ENCODE measurements at places on chromosomes 12 and 14.

DNA sequence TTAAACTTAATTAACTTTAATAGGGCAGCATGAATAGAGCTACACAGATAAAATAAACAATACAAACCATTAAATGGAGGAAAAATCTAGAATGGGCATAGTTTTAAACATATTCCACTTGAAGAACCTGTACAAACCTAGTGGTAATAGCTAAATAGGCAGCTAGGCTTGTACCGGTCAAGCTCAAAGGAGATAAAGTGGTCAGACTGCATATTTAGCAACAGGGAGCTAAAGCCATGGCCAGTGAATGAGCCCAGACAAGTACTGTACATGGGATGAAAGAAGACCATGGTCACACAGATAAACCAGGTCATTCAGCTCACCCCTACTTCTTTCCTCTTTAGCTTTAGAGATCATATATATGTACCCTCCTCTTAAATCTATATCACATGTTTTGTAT lies 186.6 kb upstream of the KRR1 start:
- DNase-seq: no peak

- DNase-seq: no peak
Observed at GRCh38 chr14:99277530-99277929, 5.5 kb upstream of the BCL11B start.

DNA sequence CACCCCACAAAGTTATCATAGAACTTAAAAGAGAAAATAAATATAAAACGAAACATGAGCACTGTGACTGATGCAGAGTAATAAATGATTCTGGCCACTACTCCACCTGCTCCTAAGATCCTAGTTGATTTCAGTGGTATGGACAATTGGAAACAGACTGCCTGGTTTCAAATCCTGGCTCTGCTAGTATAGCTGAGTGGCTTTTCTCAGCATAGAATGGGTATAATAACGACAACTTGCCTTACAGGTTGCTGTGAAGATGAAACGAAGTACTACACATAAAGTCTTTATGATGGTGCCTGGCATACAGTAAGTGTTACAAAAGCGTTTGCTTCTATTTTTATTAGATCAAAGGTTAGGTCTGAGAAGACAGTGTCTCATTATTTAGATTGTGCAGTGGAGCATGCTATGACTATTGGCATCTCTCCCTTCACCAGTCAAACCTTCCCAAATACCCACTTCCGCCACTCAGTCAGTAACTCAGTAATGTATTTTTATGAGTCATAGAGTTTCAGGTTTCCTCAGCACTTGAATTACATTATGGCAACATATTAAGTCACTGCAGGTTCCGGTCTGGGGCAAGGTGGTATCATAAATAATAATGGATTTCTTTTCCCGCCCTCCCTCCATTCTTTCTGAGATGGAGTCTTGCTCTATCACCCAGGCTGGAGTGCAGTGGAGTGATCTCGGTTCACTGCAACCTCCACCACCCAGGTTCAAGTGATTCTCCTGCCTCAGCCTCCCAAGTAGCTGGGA lies 29.7 kb upstream of the NR2C1 start:
- peak; percentile 44 for DNase-seq

GRCh38 chr14:77022236-77022852 lies 6.2 kb downstream of the IRF2BPL start:
- DNase-seq: peak; percentile 41

DNA sequence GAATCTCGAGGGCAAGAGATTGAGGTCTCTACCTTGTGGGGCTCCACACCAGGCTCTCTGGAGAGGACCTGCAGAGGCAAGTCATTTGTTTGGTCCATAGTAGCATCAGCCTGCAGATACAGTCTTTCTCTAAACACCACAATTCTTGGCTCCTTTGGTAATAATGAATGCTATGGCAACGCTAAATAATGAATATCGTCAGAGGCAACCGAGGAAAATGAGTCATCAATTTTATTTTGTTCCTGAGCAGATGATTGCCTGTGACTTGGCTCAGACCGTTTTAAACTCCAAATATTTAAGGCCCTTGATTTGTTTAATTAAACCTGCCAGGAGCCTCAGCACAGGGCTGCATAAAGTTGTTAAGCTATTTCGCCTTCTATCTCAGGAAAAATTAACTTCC lies 924.1 kb upstream of the TMEM132C start:
- no peak for DNase-seq

DNA sequence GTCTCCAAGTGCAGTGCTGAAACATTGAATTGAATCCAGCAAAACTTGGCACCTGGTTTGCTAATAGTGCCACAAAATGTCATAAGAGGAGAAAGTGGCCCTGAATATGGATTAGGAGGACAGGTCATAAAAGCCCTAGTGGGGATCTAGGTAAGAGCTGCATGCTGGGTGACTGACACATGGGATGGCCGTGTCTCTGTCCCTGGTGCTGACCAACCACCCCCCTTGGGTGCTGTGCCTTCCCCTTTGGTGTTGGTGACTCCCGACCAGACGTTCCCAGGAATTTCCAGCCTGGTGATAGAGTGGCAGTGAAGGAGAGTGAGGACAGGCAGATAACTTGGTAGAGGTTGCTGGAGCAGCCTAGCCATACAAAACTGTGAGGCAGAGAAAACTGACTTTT lies 142.8 kb downstream of the VRK1 start:
- no peak for DNase-seq

DNA sequence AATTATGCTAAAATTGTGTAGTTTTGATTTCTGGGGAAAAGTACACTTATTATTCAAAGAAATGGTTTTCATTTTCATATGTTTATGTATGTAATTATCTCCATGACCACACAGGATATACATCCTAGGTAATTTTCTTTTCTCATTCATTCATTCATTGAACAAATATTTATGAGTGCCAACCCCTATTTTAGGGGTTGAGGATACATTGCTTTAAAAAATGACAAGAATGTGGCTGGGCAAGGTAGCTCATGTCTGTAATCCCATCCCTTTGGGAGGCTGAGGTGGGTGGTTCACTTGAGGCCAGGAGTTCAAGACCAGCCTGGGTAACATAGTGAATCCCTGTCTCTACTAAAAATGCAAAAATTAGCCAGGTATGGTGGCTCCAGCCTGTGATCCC lies 40.9 kb downstream of the SGPP1 start:
- DNase-seq: no peak

DNA sequence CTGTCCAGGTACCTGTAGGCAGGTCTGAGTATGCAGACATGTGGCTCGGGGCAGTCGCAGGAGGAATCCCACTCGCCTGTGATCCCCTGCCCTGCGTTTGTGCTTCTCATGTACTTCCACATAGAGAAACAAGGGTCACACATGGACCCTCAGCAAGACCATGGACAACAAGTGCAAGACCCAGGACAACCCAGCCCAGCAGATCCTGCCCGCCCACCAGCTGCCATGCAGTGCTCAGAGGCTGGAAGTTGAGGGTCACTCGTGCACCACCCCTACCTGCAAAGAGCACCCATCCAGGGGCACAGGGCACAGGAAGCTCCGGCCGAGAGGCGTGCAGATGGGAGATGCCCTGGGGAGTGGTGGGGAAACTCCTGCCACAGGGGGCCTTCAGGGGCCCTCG lies 67.5 kb upstream of the C14orf180 start:
- no peak for DNase-seq

- no peak for DNase-seq
Observed at GRCh38 chr14:84409435-84409834, 1120.5 kb upstream of the FLRT2 start.

GRCh38 chr12:65430571-65431306 lies 152.3 kb downstream of the MSRB3 start:
- no peak for DNase-seq

DNA sequence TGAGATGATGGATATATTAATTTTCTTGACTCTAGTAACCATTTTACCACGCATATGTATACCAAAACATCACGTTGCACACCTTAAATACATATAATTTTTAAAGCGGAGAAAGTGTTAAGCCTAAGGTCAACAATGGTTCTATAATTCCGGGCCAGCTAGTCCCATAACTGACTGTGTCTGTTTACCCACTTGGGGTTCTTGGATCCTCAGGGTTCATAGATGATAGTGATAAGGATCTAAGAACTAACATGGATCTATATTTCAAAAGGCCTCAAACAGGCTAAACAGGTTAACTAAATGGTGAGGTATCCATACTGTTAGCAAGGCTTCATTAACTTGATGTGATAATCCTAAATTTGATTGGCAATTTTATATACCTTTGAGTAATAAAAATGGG lies 9.8 kb downstream of the SLC38A1 start:
- no peak for DNase-seq
